Caki2 (cell line): ENCODE measurements at places on chromosomes 5 and 9.

- no peak for DNase-seq
Observed at GRCh38 chr9:19799784-19800183, 10.9 kb upstream of the SLC24A2 start.

- DNase-seq, result peak; percentile 41
Observed at GRCh38 chr5:61333321-61333953, 1.4 kb downstream of the ZSWIM6 start.

DNA sequence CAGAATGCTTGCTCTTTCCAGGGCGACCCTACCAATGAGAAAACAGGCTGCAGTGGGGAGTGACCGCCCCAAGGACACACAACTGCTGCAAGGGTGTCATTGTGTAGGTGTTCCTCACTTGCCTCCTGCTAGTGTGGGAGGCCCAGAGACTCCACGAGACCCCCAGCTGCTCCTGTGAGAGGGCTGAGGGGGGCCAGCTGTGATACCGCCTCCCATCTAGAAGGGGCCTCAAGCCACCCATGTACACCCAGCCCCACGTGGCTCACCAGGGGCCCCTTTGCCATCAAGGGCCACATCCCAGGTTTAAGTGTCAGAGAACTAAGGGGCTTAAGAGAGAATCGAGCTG lies 1.3 kb upstream of the ASS1 start:
- DNase-seq, result no peak

GRCh38 chr5:80619086-80619485 lies 35.4 kb upstream of the MSH3 start:
- no peak for DNase-seq

- no peak for DNase-seq
Observed at GRCh38 chr9:128190516-128191405, 611 bp downstream of the CIZ1 start.

DNA sequence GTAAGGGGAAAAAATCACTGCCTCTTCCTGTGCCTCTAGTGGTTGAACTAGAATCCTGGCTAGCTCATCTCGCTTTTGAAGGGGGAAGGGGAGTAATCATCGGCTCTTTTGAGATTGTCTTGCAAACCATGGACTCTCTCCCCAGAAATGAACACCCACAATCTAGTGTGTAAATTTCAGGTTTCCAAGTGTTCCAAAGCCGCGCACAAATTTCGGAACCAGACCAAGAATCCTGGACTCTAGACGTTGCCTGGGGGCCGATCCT lies 4.9 kb upstream of the FOXE1 start:
- DNase-seq, result no peak

DNA sequence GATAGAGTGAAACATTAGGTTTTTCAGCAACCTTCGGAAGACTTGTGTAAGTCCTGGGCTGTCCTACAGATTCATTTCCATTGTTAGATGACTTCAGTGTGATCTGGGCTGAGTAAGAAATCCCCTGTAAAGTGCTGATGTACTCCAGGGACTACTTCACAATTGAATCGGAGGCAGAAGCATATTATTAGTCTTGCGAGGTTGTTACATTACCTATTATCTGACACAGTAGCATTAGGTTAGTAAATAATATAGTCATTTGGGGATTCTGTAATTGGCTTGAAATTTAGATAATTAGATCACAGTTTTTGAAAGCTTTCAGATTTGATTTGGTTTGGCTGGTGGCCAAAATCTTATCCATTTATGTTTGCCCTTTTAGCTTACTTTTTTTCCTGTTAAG lies 62.4 kb downstream of the DMRT1 start:
- DNase-seq, result no peak

- DNase-seq, result no peak
Observed at GRCh38 chr5:143016777-143017516, 246.8 kb downstream of the ARHGAP26 start.

DNA sequence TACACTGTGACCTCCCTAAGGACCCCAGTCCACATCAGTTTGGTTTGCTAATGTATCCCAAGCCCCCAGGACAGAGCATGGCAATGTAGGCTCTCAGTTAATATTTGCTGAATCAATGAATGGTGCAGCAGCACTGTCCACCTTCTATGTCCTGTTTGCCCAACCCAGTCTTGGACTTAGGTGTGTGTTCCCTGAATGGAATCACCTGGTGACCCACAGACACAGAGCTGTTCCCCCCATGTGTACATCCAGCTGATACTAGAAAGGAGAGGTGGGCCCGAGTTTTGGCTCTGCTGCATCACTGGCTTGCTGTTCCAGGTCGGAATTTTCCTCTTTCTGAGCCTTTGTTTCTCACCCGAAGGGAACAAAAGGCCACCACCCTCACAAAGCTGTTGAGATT lies 180.2 kb downstream of the AOPEP start:
- no peak for DNase-seq

DNA sequence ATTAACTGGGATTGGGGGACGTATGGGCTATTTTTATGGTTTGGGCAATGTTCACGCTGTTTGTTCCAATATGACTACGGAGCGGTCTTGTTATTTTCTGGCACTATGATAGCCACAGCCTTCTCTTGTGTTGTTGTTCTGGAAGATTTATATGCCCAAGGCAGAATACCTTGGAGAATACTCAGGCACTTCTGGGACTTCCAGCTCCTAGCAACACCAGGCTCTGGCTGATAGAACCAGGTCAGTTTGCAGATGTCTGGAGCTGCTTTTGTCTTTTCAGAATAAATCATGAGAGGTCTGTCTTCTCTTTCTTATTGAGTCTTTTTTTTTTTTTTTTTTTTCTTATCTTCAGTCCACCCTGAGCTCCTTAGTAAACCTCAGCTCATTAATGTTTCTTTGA lies 262.5 kb downstream of the MED10 start:
- DNase-seq, result no peak

- peak; percentile 25 for DNase-seq
Observed at GRCh38 chr9:129330711-129331492, 152.8 kb upstream of the IER5L start.

GRCh38 chr5:36374266-36374862 lies 72.7 kb upstream of the RANBP3L start:
- no peak for DNase-seq
